ENCODE measurements at places on chromosomes 2 and 18.

- DNase-seq = no peak
Observed at GRCh38 chr2:10164601-10165000, 42.1 kb downstream of the RRM2 start.

DNA sequence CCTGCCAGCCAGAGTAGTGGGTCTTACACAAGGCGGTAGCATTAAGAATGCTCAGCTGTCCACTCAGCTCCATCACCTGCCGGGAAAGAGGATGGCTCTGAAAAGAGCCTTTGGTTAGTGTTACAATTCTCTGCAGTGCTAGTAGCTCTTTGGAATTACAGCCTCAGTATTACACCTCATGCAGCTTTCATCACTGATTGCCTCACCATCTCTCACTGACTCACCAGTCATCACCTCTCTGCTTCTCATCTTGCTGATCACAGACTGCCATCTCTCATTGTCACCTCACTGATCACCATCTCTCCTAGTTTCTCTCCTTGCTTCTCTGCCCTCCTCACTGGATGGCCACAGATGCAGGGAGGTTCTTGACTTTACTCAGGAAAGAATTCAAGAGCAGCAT, 573.5 kb upstream of the SETBP1 start:
- DNase-seq = no peak

GRCh38 chr2:196941398-196942078, 15.0 kb upstream of the PGAP1 start:
- DNase-seq = no peak

- DNase-seq = no peak
Observed at GRCh38 chr2:32516567-32516966, 111.3 kb upstream of the TTC27 start.

GRCh38 chr18:60982928-60983327, 350.3 kb upstream of the CDH20 start:
- DNase-seq = no peak

- no peak for DNase-seq
Observed at GRCh38 chr18:38305961-38306360, 740.4 kb upstream of the CELF4 start.

GRCh38 chr2:129877795-129878775, 101.4 kb upstream of the RAB6C start:
- no peak for DNase-seq

DNA sequence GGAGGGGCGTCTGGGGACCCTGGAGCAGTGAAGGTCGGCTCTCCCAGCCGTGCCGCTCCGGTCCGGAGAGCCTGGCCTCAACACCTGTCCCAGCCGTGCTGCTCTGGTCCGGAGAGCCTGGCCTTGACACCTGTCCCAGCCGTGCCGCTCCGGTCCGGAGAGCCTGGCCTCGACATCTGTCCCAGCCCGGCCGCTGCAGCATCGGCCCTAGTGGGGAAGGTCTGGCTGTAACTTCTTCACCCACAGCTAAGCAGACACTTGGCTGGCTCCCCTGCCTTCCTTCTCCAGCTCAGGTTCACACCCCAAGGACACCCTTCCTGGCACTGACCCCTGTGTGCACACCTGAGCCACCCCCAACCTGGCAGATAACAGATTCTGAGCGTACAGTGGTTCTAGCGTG, 4.6 kb downstream of the KCNG2 start:
- peak; percentile 51 for DNase-seq

DNA sequence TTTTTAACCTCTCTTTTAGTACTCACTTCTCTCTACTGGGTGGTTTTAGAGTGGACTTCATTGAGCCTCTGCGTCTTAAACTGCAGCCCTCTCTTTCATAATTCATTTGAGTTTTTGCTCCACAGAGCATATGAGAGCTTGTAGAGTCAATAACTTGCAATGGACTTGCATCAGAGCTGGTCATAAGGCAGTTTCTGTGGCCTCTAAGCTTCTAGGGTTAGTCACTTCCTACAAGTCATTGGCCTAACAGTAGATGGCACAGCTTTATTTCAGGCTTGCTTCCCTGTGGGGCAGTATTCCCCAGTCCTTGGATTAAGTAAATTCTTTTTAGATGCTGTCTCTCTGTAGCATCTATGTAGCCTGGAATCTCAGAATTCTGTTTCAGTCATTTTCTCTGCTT, 1435.7 kb downstream of the LRP1B start:
- no peak for DNase-seq

GRCh38 chr2:240833724-240834285, 13.8 kb upstream of the KIF1A start:
- no peak for DNase-seq

DNA sequence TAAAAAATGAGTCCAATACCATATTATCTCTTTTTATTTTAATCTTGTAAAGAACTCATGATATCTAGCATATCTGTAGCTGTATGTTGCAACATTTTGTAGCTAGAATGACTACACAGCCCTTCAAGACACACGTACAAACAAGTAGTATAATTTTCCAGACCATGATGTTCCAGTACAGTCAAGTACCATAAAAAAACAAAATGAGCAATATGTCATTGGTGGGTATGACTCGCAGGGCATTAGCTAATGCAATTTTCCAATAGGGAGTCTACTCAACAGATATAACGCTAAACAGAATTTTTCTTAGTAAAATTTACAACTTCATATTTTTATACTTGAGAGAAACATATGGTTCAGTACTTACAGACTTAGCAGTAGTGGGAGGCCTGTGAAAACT, 53.6 kb upstream of the UGP2 start:
- no peak for DNase-seq

GRCh38 chr2:10775831-10776230, 36.8 kb downstream of the PDIA6 start:
- peak; percentile 46 for DNase-seq

DNA sequence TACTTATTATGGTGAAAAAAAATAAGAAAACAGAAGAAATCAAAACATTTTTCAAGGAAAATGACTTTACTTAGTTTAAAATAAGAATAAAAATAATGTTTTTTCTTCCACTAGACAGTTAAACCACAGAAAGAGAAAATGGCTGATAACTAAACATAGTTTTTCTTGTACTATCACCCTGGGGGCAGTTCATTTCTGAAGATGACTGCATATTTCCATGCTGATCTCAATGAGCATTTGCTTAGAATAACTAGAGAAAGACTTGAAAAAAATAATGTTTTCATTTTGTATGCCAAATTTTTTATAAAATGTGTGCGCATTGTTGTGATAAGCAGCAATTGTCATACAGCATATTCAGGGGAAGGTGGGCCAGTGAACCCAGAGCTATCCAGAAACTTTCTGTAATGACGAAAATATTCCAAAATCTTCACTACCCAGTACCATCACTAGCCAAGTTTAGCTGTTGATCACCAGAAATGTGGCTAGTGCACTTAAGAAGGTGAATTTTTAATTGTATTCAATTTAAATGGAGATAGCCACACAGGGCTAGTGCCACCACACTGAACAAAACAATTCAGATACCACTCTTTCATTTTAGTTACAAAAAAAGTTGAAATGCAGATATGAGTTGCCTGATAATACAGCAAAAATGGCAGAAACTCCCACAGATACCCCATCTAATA, 513.4 kb upstream of the NETO1 start:
- no peak for DNase-seq

- DNase-seq = peak; percentile 22
Observed at GRCh38 chr18:47150824-47151366, 595 bp upstream of the HDHD2 start.

DNA sequence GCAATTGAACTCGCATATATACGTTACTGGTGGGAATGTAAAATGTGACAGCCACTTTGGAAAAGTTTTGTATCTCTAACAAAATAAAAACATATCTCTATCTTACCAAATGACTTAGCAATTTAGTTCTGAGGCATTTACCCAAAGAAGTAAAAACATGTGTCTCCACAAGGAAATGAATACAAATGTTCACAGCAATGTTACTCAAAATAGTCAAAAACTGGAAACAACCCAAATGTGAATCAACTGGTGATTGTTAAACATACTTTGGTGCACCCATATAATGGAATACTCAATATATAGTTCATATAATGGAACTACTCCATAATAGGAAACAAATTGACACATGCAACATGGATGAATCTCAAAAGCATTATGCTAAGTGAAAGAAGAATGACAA, 70.4 kb upstream of the DNER start:
- DNase-seq = no peak

DNA sequence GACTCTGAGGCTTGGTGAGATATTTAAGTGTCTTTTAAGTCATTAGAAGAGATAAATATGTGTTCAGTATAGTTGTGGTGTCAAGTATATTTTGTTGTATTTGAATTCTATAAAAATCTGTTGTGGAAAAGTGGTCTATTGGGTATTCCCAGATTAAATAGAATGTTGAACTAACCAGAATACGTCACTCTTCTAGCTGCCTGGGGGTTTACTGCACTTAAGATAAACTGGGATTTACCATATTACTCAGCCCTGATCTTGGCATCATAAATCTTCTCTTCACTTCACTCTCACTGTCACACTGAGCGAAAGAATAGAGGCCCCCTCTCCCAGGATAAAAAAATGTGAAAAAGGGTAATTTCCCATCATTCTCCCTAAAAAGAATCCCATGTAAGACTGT, 129.8 kb downstream of the BCL2 start:
- no peak for DNase-seq

DNA sequence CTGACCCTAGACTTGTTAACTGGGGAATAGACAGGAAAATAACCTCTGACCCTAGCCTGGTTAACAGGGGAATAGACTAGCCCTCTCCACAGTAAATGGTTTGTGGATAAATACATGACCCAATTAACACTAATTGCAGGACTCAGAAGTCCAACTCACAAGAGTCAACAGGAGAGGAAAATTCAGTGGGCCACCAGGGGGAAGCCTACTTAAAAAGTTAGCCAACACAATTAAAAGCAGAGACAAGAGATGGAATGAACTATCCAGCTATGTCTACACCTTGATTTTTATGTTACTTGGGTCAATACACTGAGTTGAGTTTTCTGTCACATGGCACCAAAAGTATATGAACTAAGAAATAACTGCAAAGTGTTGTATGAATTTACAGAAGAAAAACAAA, 158.8 kb upstream of the SLC39A10 start:
- DNase-seq = peak; percentile 25
